ENCODE measurements at places on chromosomes 7 and 10. TPM values are rescaled to one million over a fixed set of nuclear protein-coding genes. Genes with fewer than 3 reads are reported as not detected.

- no peak for DNase-seq
Observed at GRCh38 chr10:49488056-49488717, 50.7 kb downstream of the ERCC6 start.

- DNase-seq, result no peak
Observed at GRCh38 chr7:41098846-41099245, 604.0 kb downstream of the INHBA start.

DNA sequence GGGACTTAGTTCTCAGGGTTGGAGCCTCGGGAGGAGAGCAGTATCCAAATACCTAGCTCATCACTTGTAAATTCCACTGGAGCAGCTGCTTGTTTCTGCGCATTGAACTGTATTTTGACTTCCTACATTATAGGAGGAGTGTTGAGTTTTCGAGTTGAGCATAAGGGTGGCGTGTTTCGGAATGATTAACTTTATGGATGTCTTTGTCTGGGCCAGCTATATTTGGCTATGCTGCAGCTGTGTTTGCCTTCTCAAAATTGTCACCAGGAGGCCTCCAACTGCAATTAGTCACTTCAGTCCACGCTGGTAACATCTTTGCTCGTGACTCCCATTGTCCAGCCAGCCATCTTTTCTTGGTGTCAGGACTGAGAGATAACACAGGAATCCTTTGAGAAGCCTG, 9.1 kb downstream of the CELF2 start:
- DNase-seq, result no peak

The PHYHIPL gene
- 0.19 TPM for total RNA-seq

The PNLIP gene
- 2.7 TPM for total RNA-seq
